ENCODE measurements at places on chromosomes 16 and 17.

GRCh38 chr16:27174007-27174406, 29.3 kb upstream of the KDM8 start:
- DNase-seq, result no peak

DNA sequence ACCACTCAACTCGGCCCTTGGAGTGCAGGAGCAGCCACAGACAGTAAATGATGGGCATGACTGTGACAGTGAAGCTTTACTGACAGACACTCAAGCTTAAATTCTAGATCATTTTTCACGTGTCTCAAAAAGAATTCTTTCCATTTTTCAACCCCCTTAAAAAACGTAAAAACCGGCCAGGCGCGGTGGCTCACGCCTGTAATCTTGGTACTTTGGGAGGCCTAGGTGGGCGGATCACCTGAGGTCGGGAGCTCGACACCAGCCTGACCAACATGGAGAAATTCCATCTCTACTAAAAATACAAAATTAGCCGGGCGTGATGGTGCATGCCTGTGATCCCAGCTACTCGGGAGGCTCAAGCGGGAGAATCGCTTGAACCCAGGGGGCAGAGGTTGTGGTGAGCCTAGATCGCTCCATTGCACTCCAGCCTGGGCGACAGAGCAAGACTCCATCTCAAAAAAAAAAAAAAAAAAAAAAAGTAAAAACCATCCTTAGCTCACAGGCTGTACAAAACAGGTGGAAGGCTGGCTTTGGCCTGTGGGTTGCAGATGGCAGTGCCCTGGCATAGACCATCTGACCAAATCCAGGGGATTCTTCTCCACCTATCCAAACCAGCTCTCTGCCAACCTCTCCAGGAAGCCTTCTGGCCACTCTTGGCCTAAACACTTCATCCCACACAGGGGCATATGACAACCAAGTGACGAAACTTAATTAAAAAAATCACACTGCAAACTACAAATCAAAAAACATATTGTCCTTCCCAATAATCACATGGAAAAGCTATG, 18.3 kb downstream of the TBC1D16 start:
- DNase-seq, result no peak

DNA sequence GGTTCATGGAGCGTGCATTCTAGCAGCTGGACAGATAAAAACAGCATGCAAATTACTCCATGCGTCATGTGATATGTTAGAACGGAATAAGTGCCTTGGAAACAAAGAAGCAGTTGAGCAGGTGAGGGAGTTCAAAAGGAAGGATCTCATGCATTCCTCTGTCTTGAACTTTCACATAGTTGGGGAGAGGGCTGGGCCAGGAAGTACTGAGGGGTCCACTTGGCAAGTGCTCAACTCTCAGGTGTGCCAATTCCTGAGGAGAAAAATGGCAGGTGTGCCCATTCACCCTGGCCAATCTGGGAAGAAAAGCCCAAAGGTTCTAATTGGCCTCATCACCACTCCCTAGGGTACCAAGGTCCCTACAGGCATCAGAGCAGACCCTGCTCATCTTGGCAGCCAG, 67.7 kb downstream of the CES1 start:
- no peak for DNase-seq

GRCh38 chr16:22071331-22071910, 20.9 kb upstream of the VWA3A start:
- no peak for DNase-seq

GRCh38 chr17:36732351-36732750, 131.0 kb downstream of the MRM1 start:
- DNase-seq, result no peak

- DNase-seq, result peak; percentile 73
These were observed 27.1 kb upstream of the CRYBA1 start for GRCh38 chr17:29219378-29220047.

DNA sequence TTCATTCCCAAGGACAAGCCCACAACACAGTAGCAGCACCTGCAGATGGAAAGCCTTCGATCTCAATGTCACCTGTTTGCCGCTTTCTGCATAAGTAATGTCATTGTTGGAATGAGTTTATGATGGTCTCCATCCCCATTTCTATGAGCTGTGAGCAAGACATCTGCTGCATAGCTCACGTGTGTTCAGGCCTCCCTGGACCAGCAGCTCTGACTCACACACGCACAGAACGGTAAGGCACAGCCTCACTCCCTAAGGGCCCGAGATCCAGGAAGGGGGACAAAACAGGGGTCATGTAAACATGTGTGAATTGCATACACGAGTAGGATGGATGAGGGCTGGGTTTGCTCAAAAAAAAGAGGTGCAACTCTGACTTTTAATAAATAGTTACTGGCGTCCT, 223.1 kb downstream of the SOX9 start:
- no peak for DNase-seq

- no peak for DNase-seq
These were observed 45.1 kb downstream of the CMIP start for GRCh38 chr16:81489547-81490267.

- DNase-seq, result no peak
These were observed 130.7 kb downstream of the C16orf95 start for GRCh38 chr16:87186446-87186845.

DNA sequence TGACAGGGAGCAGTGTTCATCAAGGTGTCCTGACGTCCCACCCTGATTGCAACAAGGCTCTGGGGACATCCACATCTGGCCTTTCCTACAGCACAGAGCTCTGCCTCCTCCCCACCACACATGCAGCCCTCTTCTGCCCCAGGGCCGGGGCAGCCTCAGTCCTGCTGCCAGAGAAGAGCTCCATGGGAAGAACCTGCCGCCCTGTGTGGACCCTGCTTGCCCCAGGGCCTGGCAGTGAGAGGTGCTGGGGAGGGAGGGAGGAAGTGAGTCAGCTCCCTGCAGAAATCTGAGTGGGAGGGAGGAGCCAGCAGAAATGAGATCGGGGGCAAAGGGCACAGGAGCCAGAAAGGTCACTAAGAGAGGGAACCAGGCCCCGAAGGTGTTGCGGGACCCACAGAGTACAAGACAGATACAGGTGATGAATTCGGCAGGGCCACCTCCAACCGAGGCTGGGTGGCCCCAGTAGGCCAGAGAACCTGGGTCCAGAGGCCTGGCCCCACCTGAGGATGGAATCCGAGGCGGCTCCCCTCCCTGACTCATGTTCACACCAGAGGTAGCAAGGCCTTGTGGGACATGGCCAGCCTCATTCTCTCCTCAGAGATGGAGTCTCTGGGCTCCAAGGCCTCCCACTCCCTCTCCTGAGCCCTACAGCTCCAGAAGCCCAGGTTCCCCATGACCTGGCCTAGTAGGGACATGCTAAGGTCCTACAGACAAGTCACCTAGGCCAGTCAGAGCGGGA, 24.8 kb downstream of the MYO18A start:
- DNase-seq, result peak; percentile 60

DNA sequence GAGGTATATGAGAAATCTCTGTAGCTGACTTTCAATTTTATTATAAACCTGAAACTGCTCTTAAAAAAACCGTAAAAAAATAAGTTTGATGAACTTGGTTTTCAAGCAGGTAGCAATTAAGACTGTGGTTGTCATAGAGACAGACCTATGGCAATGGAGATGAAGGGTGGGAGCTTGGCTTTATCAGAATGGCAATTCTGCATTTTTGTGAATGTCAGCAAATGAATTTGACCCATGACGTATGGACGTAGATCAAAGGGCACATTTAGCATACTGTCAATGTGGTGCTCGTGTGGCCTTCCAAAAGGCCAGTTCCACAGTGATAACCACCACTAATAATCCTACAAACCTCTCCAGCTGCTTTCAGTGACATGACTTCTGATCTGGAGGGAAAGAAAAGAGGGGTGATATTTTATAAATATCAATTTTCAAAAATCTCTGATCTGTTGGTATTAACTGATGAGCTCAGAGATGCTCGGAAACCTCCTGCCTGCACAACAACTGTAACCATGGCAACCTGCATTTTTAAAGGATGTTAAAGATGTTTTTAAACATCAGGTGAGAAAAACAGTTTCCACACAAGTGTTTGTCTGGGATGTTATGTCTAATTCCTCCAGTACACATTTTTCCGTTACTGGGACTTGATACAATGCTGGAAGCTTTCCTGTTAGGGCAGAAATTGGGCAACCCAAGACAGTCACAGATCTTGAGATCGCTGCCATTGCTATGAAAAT, 533.7 kb downstream of the CDH13 start:
- no peak for DNase-seq

DNA sequence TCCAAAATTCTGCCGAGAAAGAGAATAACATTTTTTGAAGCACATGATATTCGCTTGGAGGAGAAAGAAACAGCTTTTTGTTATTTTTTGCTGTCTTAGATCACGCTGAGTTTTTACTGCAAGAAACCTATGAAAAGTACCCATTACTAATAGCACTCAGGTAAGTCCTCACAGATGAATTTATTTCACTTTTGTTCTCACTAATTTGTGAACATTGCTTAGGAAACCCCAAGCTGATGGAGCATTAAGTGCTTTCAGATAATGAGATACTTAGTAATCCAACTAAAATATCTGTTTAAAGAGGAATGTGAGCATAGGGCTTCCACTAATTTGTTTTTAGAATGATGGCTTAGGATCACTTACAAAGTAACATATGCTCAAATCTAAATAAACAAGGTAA, 45.7 kb downstream of the MYO1D start:
- no peak for DNase-seq

DNA sequence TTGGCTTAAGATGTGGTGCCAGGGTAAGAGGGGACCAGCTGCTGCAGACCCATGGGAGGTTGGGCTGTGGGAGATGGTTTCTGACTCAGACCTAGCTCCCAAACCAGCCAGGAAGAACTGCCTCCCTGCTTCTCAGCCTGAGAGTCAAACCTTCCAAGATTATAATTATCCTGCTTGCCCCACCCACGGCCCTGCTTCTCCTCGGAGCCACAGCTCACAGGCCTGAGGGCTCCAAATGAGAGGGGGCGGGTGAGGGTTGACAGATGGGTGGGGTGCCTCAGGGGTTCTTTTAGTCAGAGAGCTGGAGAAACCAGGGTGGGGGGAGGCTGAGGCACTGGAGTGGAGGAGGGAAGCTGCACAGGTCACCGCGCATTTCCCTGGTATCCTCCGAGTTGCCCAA, 28.7 kb upstream of the GRIN2A start:
- no peak for DNase-seq

DNA sequence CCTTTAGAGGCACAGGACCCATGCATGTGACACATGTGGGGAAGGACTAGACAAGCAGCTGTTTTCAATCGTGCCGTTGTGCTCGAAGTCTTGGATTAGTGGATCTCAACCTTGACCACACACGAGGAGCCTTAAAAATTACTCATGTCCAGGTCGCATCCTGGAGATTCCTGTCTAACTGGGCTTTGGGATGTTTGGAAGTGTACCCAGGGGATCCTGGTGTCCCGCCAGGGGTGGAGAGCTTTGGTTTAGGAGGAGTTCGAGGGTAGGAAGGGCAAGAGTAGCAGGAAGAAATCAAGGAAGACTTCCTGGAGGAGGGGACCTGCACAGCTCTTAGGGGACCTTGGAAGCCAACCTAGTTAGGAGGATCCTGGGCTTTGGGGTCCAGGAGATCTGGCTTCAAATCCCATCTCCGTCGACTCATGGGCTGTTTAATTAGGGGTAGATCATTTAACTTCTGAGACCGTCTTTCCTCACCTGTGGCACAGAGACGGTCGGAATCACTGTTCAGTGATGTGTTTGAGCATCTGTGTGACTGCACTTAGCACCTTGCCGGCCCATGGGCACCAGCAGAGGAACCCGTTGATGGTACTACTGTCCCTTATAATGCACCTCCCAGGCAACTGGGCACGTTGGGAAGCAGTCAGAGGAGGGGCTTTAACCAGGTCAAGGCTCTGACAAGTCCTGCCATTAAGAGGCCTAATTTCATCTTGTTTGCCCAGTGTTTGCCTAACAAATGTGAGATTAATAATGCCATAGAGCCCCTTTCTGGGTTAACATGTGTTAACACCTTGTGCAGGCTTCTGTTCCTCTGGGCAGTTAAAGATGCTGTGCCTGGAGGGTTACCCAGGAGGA, 102.0 kb upstream of the PLCG2 start:
- no peak for DNase-seq

- no peak for DNase-seq
These were observed 37.2 kb upstream of the HOXB9 start for GRCh38 chr17:48663134-48663924.

DNA sequence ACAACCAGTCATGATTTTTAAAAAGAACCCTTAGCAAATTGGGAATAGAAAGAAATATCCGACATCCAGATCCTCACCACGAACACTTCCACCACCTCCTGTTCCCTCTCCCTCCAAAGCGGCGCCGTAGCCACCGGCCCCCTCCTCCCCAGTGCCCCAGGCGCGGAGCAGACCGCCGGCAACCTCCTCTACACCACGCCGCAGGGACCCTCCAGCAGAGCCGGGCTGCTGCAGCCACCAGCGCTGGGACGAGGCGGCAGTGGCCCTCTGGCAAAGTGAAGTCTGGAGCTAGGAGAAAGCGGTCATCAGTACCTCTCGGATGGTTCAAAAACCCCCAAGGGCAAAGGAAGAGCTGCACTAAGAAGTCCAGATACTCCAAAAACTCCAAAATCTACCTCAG, 41.4 kb upstream of the SLFN13 start:
- no peak for DNase-seq

- no peak for DNase-seq
These were observed 357.9 kb downstream of the CNTNAP4 start for GRCh38 chr16:76634847-76635697.

DNA sequence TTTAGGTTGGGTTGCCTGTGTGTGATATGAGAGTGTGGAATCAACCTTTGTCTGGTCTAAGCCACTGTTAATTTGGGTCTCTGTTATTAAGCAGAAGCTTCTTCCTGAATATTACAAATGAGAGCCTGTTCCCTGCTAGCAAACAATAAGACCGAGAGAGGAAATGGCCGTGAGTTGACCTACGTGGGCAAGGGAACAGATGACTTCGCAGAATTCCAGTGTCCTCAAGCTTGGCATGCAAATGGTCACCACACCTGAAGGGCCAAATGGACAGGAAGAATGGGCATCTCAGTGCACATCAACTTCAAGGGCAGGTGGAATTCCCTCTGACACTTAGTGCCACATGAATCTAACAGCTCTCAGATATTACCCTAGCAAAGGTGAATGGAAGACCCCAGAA, 250.8 kb upstream of the FOXF1 start:
- DNase-seq, result no peak
